Natural killer cell treated with Interleukin-12 subunit alpha and Interleukin-12 subunit beta and Interleukin-15 and Interleukin-18, amount 100 ng/mL, for 72 hours (primary cell): ENCODE measurements at places on chromosomes 5 and 9. TPM values are rescaled to one million over a fixed set of nuclear protein-coding genes. Genes with fewer than 3 reads are reported as not detected.

DNA sequence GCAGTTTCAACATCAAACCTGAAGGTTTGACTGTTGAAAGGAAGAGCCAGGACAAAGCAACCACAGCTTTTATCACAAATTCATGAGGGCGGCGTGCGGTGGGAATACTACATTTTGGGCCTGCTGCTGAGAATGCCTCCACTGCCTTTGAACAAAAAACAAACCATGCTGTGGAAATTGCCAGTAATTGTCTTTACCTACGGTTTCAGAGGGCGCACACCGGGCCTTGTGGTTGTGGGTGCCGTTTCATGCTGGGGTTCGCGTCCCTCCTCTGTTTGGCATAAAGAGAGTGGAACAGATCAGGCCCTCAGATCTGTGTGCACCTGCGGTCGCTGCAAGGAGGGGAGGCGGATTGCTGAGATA lies 27.6 kb upstream of the TCF7 start:
- DNase-seq: no peak

N4BP3 gene
- 0.26 TPM for total RNA-seq

DNA sequence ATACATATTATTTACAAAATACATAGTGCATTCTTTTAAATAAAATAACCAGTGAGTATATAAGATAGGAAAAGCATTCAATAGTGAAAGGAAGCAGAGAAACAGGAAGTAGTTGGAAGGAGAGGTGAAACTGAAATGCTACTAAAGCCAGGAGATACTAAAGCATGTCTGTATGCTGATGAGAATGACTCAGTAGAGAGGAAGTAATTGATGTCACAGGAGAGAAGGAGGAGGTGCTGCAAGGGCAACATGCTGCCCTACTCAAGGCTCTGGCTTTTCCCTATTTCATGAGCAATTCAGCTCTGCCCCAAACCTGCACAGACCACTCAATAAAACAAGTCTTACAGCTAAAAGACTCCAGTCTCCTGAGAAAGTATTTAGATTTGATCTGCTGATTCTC lies 108.5 kb upstream of the TXNDC8 start:
- no peak for DNase-seq

- DNase-seq: no peak
Measured at GRCh38 chr5:43017428-43017815, 22.7 kb downstream of the ANXA2R start.

DNA sequence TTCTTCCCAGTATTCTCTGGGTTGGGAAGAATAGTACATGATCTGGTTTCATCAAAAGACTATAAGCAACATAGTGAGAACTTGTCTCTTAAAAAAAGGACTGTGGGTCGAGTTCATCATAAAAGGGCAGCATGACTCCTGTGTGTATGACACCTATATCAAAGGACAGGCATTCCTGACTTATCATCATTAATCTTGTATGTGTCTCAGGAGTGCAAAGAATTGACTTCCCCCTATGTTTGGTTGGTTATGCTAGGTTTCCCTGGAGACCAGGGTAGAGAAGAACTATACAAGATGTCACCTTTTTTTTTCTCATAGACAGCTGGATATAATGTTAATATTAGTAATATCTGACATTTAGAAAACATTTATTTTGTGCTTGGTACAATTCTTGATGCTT lies 173.1 kb upstream of the ANKRD55 start:
- DNase-seq: no peak
